ENCODE measurements at places on chromosomes 2 and 18. TPM values are rescaled to one million over a fixed set of nuclear protein-coding genes. Genes with fewer than 3 reads are reported as not detected.

DNA sequence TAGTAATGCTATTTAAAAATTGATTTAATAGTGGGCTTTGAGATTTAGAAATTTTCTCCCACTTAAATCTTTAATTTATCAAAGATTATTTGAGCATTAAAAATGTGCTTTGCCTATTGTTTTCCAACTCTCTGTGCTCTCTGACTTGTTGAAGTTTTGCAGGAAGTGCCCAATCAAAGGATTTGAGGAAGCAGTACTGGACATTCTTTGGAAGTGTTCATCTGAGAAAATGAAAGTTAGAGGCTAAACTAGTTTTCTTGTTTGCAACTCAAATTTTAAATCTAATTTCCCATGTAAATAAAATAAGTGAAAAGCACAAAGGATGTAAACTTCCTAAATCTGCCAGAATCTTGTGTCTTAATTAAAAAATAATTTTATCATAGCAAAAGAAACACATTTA, 89.1 kb downstream of the CAMKMT start:
- peak; percentile 11 for DNase-seq

The B3GNT7 gene
- total RNA-seq: 0.60 TPM

DNA sequence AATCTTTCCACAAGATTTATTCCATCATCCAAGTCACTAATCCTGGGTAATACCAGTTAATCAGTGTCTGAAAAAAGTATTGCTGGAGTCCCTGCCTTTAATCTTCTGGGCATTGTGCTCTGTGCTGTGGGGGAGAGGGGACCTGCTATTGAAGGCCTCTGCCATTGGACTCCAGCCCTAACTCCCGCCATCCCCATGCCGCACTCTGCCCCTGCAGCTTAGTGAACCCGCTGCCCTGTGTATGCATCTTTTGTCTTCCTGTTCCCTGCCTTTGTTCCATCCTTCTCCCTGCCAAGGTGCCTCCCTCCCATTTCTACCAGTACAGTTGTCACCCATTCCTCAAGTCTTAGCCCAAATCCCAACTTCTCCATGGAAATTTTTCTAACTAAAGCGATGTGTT, 113.8 kb upstream of the EPAS1 start:
- DNase-seq: no peak

GRCh38 chr2:221571551-221572218, 419 bp downstream of the EPHA4 start:
- peak; percentile 67 for DNase-seq

- DNase-seq: no peak
Measured at GRCh38 chr2:233849607-233850271, 4.6 kb downstream of the HJURP start.

The ANKAR gene
- 5.6 TPM for total RNA-seq

GRCh38 chr2:8882094-8882493, 44.7 kb upstream of the KIDINS220 start:
- DNase-seq: peak; percentile 16

GRCh38 chr18:36620788-36621187, 208.0 kb downstream of the TPGS2 start:
- peak; percentile 35 for DNase-seq

- DNase-seq: peak; percentile 55
Measured at GRCh38 chr2:207202645-207203044, 36.9 kb upstream of the KLF7 start.

The SIX2 gene
- total RNA-seq: 1.4 TPM

DNA sequence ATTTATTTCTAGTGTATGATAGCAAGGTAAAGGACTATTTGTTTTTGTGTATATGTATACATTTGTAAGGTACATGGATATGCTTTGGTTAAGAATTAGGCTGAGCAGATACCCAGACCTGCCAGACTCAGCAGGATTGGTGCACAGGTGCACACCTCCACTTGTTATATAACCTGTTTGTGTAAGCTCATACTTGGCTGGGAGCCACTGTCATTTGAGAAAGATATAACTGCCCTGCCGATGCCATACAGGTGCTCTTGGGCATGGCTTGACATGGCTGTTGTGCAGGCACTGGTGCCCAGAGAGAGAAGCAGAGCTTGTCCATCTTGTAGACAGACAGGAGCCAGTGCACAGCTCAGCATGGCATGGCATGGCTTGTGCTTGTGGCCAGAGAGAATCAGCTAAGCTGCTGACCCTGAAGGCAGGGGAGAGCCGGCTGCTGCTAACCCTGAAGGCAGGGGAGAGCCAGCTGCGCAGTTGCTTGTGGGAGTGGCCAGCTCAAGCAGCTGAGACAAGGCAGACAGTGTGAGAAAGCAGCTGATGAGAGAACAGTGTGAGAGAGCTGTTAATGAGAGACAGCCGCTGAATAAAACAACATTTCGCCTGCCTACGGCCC, 136.5 kb downstream of the RNF144A start:
- no peak for DNase-seq

The DSG2 gene
- 0.10 TPM for total RNA-seq

DNA sequence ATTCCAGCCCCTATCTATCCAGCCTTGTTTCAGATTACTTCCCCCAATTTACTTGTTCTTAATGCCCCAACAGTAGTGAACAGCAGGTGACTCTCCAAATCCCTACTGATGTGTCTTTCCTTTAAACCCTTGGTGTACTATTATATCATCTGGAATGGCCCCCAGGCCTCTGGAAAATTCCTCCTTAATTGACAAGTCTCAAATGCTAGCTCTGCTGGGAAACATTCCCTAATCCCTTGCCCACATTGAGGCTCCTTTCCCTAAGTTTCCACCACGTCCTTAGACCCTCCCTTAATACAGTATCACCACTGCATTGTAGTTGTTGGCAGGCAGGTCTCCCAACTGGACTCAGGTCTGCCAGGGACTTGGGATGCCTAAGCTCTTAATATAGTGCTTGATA, 41.0 kb downstream of the MYO3B start:
- DNase-seq: no peak

- no peak for DNase-seq
Measured at GRCh38 chr18:13605477-13605876, 120.9 kb downstream of the FAM210A start.

The MOB1A gene
- 192 TPM for total RNA-seq

- DNase-seq: no peak
Measured at GRCh38 chr2:6933911-6934310, 16.7 kb downstream of the RNF144A start.

GRCh38 chr2:59034837-59035236, 793.7 kb upstream of the FANCL start:
- DNase-seq: no peak

The CGREF1 gene
- total RNA-seq: 5.2 TPM

The PARD3B gene
- total RNA-seq: 0.96 TPM

- DNase-seq: peak; percentile 86
Measured at GRCh38 chr2:202965810-202966460, 48.7 kb upstream of the NBEAL1 start.

- peak; percentile 52 for DNase-seq
Measured at GRCh38 chr2:151051574-151052220, 210.0 kb downstream of the RBM43 start.

- DNase-seq: no peak
Measured at GRCh38 chr2:114610677-114611076, 168.2 kb downstream of the DPP10 start.

The LDLRAD4 gene
- 0.24 TPM for total RNA-seq

DNA sequence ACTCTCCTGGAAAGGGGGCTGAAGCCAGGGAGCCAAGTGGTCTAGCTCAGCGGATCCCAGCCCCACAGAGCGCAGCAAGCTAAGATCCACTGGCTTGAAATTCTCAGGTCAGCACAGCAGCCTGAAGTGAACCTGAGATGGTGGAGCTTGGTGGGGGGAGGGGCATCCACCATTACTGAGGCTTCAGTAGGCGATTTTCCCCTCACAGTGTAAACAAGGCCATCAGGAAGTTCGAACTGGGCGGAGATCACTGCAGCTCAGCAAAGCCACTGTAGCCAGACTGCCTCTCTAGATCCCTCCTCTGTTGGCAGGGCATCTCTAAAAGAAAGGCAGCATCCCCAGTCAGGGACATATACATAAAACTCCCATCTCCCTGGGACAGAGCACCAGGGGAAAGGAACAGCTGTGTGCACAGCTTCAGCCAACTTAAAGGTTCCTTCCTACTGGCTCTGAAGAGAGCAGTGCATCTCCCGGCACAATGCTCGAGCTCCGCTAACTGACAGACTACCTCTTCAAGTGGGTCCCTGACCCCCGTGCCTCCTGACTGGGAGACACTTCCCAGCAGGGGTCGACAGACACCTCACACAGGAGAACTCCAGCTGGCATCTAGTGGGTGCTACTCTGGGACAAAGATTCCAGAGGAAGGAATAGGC, 282.3 kb upstream of the EPC2 start:
- no peak for DNase-seq

DNA sequence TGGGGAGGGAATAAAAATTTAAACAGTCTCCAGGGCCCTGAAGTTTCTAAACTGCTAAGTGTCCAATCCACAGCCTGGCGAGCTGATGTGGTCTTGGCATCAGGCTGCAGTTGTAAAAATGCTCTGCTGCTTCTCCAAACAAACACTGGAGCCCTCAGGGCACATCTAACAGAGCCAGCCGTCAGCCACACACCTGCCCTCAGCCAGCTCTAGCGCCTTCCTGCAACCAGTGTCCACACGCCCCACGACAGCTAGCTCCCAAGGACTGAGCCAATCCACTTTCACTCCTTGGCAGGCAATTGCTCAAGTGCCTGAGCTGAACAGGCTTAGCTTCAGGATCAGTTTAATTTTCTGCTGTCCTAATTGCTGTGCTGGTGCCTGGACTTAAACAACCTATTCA, 446.4 kb upstream of the RAB12 start:
- DNase-seq: peak; percentile 13

DNA sequence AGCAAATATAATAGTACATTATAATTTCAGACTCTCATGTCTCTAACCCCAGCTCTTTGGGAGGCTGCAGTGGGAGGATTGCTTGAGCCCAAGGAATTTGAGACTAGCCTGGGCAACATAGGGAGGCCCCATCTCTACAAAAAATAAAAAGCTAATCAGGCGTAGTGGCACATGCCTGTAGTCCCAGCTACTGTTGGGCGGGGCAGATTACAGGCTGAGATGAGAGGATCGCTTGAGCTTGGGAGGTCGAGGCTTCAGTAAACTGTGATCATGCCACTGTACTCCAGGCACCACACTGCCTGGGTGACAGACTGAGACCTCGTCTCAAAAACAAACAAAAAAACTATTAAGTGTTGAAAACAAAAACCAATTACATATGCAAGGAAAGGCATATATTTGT, 123.0 kb upstream of the MYO3B start:
- no peak for DNase-seq

GRCh38 chr2:46328829-46329228, 31.6 kb downstream of the EPAS1 start:
- DNase-seq: no peak

DNA sequence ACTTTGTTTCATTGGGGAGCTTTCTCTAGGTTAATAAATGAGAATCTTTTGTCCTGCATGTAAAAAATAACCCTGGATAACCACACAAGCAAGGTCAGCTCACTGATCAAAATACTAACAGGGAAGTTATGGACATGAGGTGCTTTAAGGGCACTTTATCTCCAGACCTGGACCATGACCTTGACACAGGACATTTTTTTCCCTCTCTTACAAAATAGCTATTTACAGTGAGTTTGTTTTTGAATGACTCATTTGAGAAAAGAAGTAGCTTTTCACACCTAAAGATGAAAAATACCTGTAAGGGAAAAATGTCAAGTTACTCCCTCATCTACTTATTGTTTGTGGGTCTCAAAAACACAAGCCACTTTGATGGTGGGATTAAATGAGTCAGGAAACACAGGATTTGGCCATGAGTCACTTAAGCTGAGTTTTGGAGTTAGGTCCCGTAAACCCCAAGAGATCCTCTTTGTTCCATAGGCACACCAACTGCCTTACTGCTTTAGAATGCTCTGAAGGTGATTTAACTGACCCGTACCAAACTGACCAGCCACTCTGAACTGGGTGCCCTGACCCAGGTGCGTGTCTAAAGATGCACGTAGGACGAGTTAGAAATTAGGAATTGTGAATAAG, 479.3 kb upstream of the NXPH2 start:
- no peak for DNase-seq

DNA sequence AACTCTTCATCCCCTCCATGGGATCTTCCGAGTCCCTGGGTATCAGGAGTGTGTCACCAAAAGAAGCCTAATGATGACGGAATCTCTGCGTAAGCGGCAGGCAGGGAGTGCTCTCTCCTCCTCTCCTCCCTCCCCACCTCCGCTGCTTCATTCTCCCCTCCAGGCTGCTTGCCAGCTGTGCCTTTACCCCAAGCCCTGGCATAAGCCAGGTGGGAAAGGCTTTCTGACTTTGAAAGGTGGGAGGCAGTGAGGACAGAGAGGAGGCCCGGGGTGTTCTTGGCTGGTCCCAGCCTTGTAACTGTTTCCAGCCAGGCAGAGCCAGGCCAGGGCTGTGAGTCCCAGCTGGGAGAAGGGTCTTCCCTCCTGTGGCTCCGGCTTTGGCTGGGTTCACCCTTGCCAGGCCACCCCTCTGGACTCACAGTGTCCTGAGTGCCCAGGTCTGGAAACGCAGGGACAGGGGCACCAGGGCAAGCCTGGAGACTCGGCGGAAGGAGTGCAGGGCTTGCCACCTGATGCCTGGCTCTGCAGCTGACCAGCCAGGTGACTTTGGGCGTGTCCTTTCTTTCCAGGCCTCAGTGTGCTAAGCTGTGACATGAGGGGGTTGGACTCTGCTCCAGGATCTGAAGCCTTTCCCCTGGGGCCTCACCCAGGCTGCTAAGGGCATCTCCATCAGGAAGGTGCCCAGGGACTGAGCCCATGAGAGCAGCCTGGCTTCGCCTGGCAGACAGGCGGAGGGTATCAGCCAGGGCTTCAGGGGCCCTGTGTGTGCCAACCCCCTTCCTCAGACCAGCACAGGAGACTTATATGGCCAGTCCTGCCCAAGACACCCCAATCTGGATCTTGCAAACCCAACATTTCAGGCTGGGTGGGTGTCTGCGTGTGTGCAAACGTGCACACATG, 32.7 kb upstream of the HPCAL1 start:
- no peak for DNase-seq

- DNase-seq: peak; percentile 63
Measured at GRCh38 chr18:26540043-26540628, 8.2 kb downstream of the KCTD1 start.

- no peak for DNase-seq
Measured at GRCh38 chr18:22207021-22207758, 37.8 kb downstream of the GATA6 start.

The CIDEA gene
- total RNA-seq: not detected

GRCh38 chr2:160109939-160110673, 47.7 kb upstream of the PLA2R1 start:
- peak; percentile 82 for DNase-seq

DNA sequence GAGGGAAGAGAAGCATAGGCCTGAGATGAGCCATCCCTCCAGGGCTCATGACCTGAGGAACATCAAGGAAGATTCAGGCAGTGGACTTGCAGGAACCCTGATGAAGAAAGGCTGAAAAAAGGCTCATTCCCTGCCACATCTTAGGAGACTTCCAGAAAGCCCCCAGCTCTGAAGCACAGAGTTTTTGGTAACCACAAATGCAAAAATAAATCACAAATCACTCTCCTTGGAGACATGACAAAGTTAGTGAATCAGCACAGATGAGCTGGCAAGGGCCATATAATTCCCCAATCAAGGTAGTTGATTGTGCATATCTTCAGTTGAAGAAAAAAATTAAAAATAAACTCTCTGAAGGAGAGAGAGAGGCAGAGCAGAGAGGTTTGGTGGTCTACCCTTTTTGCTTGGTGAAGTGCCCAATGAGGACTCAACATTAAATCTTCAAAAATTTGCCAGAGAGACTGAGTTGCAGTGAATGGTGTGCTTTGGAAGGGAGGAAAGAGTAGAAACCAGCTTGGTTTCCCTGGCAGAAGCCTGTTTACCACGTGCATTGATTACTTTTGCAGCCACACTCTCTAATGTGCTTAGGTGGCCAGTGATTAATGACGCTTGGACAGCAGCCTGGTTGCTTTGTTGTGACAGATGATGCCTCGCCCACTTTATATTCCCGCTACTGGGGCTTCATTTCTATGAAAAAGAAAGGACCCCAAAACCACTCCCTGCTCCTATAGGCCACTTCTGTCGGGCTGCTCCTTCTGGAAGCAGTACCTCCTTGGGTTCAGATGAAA, 257.4 kb upstream of the SLC14A2 start:
- DNase-seq: peak; percentile 63
